ENCODE measurements at places on chromosomes 16 and 17. TPM values are rescaled to one million over a fixed set of nuclear protein-coding genes. Genes with fewer than 3 reads are reported as not detected.
A peak's percentile ranks its signal among the peaks of the same experiment; 100 is the strongest.

Gene HOXB8
- not detected for total RNA-seq

DNA sequence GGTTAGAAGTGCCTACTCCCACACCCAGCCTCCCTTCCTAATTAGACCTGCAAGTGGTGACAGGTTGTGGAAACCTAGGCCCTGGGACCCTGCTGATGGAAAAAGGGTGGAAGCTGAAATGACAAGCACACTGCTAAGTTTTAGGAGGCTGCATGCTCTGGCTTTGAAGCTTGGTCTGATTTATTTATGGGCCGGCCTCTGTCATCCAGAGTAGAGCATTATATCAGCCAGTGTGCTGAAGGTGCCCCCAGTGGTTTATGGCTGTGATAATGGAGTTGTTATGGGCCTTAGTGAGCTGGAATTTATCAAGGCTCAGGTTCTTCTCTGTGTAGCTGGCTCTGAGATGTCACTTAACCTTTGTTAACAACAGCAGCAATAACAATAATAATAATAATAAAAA, 142.6 kb downstream of the UTP18 start:
- no peak overlapping the region for H3K4me3 ChIP-seq
- H3K27ac ChIP-seq: no peak overlapping the region
- DNase-seq: no peak
- H3K4me1 ChIP-seq: no peaks in the 10 kb centered on the region

Gene NPIPB2
- total RNA-seq: 13.3 TPM

Gene NPIPA1
- 143 TPM for total RNA-seq

GRCh38 chr17:17164676-17165075, 41.5 kb downstream of the PLD6 start:
- no peak for DNase-seq
- no peaks in the 10 kb centered on the region for H3K27me3 ChIP-seq
- no peak overlapping the region for H3K27ac ChIP-seq
- peaks cover 10% of the 10 kb centered on the region for H3K36me3 ChIP-seq

- no peak overlapping the region for H3K27ac ChIP-seq
- H3K4me3 ChIP-seq: no peak overlapping the region
- peaks cover 2% of the 10 kb centered on the region for H3K36me3 ChIP-seq
These were observed 10.9 kb upstream of the STAT3 start for GRCh38 chr17:42399121-42399520.

GRCh38 chr16:25372716-25373115, 115.1 kb upstream of the ZKSCAN2 start:
- H3K4me1 ChIP-seq: no peaks in the 10 kb centered on the region
- no peak for DNase-seq
- H3K36me3 ChIP-seq: no peaks in the 10 kb centered on the region
- no peak overlapping the region for H3K4me3 ChIP-seq

Gene CACNB1
- 10.5 TPM for total RNA-seq

DNA sequence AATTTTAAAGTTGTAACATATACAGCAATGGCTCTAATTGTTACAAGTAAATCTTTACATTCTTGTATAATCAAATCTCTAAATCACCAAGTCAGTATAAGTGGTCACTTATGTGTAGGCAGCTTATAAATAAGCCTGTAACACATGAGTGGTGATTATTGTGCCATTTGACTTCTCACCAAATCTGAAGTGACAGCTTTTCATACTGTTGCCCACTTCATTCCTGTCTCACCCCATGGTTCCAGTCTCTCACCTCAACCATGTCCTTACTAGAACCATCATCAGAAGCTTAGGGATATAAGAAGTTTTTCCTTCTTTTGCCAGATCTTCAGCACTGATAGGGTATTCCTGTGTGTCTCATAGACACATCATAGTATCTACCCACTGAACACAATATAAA, 23.5 kb downstream of the TNRC6A start:
- H3K4me1 ChIP-seq: peaks cover 64% of the 10 kb centered on the region
- H3K36me3 ChIP-seq: no peaks in the 10 kb centered on the region
- H3K4me3 ChIP-seq: peak overlapping the region; percentile 58
- peak overlapping the region; percentile 90 for H3K27ac ChIP-seq
- no peaks in the 10 kb centered on the region for H3K27me3 ChIP-seq

DNA sequence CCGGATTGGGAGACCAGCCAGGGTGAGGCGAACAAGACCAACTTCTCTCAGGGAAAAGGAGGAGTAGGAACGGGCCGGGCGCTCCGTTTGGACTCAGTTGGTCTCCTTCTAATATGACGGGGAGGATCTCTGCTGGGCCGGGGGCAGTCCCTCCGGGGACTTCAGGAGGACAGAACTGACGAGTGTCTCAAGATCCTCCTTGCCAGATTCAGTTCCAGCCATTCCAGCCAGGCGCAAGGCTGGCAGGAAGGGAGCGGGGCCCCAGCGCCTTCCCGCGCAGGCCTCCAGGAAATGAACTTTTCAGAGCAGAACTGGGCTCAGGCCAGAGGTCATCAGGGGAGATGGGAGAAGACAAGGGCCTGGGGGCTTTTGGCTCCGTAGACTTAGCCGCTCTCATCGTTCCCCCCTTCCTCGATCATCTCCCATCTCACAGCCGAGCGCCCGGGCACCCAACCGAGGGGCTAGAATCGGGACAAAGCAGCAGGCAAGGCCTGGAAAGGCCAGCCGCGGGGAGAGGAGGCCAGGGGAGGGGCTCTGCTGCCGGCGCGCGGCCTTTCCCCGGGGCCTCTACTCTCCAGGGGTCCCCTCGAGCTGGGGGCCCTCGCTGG, 1.6 kb downstream of the ZNF423 start:
- peak overlapping the region; percentile 42 for H3K27ac ChIP-seq
- peaks cover 5% of the 10 kb centered on the region for H3K4me1 ChIP-seq
- peaks cover 2% of the 10 kb centered on the region for H3K36me3 ChIP-seq
- H3K27me3 ChIP-seq: peaks cover 52% of the 10 kb centered on the region
- H3K4me3 ChIP-seq: peak overlapping the region; percentile 67
- no peak for DNase-seq

DNA sequence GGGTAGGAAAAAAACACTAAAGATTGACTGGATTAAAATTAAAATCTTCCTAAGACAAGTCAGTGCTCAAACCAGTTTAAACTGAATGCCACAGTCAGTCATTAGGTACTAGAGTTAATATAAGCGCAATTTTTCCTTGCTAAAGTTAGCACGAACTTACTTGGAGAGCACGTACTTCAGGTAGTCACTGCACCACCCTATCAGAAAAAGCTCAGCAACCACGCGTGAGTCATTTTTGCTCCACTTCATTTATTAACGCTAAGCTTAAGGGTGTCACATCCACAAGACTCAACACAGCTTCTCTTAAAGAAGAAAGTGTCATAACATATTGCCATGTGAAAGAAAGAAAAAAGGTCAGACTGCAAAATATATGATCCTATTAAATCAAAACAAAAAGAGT, 53.1 kb downstream of the TEX2 start:
- no peak overlapping the region for H3K27ac ChIP-seq
- H3K4me3 ChIP-seq: no peak overlapping the region
- H3K36me3 ChIP-seq: peaks cover 4% of the 10 kb centered on the region
- DNase-seq: no peak
- no peaks in the 10 kb centered on the region for H3K27me3 ChIP-seq

Gene DOC2A
- not detected for total RNA-seq

Gene IL34
- total RNA-seq: 0.35 TPM

Gene GPR142
- total RNA-seq: not detected

- H3K4me3 ChIP-seq: no peak overlapping the region
- DNase-seq: no peak
- H3K27me3 ChIP-seq: no peaks in the 10 kb centered on the region
These were observed 10.5 kb downstream of the ZBTB4 start for GRCh38 chr17:7468804-7469389.

DNA sequence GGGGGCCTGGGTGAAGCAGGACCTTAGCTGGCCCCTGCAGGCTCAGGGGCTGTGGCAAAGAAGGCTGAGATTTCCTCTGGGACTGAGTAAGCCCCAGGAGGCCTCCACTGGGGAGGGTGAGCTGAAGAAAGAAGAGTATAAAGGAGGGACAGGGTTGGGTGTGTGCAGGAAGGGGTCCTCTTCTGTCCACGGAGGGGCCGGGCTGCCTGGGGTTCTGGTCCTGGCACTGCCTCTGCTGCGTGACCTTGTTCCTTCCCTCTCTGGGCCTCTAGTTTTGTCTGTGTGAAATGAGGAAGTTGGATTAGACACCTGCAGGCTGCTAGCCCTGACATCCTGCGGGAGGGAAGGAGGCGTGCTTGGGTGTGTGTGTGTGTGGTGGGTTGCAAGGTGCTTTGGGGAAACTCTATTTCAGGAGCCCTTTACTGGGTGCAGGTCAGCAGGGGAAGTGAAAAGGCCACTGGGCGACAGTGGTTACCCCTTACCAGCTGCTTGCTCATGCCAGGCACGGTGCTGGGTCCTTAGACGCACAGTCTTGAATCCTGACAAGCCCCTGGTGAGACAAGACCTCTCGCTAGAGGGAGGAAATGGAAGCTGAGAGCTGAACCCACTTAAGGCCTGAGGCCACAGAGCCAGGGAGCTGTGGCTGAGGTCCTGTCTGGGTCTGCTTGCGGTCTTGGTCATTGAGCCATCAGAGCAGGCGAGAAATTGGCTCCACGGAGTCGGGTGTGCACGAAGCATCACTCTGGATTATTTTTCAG, 60.7 kb downstream of the OR1D5 start:
- no peaks in the 10 kb centered on the region for H3K36me3 ChIP-seq
- no peak overlapping the region for H3K27ac ChIP-seq
- H3K4me1 ChIP-seq: peaks cover 8% of the 10 kb centered on the region
- no peak for DNase-seq
- no peak overlapping the region for H3K4me3 ChIP-seq

Gene PRKCB
- total RNA-seq: 72.1 TPM

Gene EARS2
- total RNA-seq: 13.4 TPM

GRCh38 chr16:85402910-85403692, 210.0 kb upstream of the GSE1 start:
- H3K36me3 ChIP-seq: no peaks in the 10 kb centered on the region
- H3K27me3 ChIP-seq: no peaks in the 10 kb centered on the region
- H3K27ac ChIP-seq: no peak overlapping the region
- DNase-seq: no peak
- no peaks in the 10 kb centered on the region for H3K4me1 ChIP-seq

- H3K27ac ChIP-seq: no peak overlapping the region
- H3K36me3 ChIP-seq: no peaks in the 10 kb centered on the region
- H3K4me3 ChIP-seq: no peak overlapping the region
- no peak for DNase-seq
These were observed 1.1 kb upstream of the DRC7 start for GRCh38 chr16:57693550-57693949.

DNA sequence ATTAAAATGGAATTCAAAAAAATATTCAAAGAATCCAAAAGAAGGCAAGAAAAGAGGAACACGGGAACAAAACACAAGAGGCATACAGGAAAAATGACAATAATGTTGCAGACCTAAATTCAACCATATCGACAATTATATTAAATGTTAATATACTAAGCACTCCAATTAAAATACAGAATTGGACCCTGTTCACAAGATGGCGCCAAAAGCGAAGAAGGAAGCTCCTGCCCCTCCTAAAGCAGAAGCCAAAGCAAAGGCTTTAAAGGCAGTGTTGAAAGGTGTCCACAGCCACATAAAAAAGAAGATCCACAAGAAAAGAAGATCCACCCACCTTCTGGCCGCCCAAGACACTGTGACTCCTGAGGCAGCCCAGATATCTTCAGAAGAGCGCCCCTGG, 6.3 kb upstream of the XAF1 start:
- no peak for DNase-seq
- no peaks in the 10 kb centered on the region for H3K36me3 ChIP-seq
- peaks cover 26% of the 10 kb centered on the region for H3K4me1 ChIP-seq
- no peak overlapping the region for H3K27ac ChIP-seq

Gene NHLRC4
- 1.4 TPM for total RNA-seq

DNA sequence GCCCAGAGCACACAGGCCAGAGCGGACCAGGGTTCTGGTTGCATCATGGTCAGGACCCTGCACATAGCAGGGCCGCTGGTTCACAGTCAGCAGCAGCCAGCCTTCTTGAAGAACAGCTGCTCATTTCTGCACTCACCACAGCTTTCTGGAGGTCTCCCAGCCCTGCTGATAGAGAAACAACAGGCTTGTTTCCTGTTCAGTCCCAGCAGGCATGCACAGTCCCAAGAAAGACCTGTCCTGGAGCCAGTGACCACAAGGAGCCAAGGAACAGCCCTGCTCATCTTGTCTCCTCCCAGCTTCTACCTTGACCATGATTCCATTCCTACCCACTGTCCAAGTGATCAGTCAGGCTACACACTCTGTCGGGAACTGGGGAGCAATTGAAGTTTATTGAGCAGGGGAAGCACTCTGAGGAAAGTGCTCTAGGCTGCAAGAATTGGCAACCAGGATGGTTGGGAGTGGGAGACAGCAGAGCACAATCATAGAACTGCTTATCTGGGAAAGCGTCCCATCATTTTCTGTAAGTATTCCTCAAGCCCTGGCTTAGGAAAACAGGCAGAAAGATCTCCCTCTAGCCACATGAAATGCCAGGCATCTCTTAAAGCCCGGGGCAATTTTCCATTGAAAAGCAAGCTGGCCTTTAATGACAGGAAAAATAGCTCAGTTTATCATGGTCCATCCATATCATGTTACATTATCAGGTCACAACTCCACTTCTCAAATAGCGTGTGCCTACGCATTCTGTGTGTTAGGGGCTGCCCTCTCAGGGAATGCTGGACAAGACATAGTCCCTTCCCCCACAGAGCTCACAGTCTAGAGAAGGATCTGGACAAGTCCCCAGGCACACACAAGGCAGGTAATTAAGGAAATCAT, 155.4 kb upstream of the FOXF1 start:
- no peaks in the 10 kb centered on the region for H3K4me1 ChIP-seq
- no peak overlapping the region for H3K27ac ChIP-seq
- peaks cover 7% of the 10 kb centered on the region for H3K36me3 ChIP-seq
- H3K27me3 ChIP-seq: peaks cover 28% of the 10 kb centered on the region
- H3K4me3 ChIP-seq: no peak overlapping the region
- DNase-seq: no peak

Gene NUDT7
- 8.2 TPM for total RNA-seq

DNA sequence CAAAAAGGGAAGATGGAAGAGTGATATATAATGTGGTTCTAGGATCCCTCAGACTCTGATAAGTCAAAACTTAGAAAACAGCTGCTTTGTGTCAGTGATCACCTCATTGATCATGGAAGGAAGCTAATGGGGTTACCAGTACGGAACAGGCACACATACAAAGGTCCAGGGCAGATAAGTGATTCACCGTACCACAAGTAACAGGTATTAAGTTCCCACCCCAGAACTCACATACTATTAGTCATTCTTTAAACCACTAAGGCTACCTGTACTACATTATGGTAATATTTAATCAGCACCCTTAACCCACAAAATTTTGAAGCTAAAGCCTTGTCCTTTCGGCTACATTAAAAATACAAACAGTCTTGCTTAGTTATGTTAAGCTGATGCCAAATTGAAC, 17.4 kb downstream of the RNF43 start:
- no peaks in the 10 kb centered on the region for H3K36me3 ChIP-seq
- H3K4me3 ChIP-seq: no peak overlapping the region
- no peaks in the 10 kb centered on the region for H3K27me3 ChIP-seq
- H3K4me1 ChIP-seq: peaks cover 11% of the 10 kb centered on the region
